ENCODE measurements at places on chromosomes 3 and 15.
A peak's percentile ranks its signal among the peaks of the same experiment; 100 is the strongest.

GRCh38 chr15:101486696-101487459 lies 2.6 kb downstream of the PCSK6 start:
- DNase-seq: no peak

DNA sequence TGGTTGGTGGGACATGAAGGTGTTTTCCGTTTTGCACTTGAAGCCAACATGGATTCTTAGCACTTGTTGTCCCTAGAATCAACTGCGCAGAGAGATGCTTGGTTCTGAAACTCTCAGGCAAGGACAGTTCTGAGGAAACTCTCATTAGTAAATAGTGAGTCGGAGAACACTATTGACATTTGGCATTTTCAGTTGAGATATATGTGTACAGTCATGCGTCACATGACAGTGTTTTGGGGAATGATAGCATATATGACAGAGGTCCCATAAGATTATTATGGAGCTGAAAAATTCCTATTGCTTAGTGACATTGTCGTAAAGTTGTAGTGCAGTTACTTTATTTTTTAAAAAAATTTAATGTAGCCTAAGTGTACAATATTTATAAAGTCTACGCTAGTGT lies 5.8 kb downstream of the APBA2 start:
- no peak for DNase-seq

DNA sequence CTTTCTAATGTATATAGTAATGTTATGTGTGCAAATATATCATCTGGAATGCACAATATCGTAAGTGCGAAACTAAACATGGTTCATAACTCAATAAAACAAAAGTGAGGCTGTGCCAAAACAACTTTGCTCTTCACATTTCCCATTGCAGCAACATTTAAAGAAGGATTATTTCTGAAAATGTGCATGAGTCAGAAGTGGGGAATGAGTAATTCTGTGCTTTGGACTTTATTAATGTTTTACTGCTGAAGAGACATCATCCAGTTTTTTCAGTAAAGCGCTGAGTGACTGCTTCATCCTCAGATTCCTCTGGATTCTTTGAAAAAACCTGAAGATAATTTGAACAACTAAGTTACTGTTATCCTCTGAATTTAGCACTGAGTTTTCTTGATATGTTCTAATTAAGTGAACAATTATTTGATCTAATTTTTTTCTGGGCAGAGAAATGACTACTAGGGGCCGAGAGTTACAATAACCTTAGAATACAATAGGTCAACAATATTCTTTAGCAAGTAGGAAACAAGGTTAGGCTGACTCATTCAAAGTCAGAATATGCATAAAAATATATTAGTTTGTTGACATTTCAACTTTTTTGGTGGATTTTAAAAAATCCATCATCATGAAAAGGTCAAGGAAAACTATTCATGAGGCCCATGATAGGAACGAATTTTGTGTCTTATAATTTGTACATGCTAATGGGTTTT lies 20.0 kb upstream of the PLCL2 start:
- no peak for DNase-seq

GRCh38 chr3:128381609-128382008 lies 85.1 kb downstream of the DNAJB8 start:
- DNase-seq: no peak

- DNase-seq: no peak
These were observed 74.7 kb downstream of the CRYBG3 start for GRCh38 chr3:97896547-97896946.

- DNase-seq: no peak
These were observed 41.5 kb downstream of the STRIT1 start for GRCh38 chr3:155252021-155252420.

GRCh38 chr15:84961114-84961452 lies 20.6 kb upstream of the PDE8A start:
- no peak for DNase-seq

DNA sequence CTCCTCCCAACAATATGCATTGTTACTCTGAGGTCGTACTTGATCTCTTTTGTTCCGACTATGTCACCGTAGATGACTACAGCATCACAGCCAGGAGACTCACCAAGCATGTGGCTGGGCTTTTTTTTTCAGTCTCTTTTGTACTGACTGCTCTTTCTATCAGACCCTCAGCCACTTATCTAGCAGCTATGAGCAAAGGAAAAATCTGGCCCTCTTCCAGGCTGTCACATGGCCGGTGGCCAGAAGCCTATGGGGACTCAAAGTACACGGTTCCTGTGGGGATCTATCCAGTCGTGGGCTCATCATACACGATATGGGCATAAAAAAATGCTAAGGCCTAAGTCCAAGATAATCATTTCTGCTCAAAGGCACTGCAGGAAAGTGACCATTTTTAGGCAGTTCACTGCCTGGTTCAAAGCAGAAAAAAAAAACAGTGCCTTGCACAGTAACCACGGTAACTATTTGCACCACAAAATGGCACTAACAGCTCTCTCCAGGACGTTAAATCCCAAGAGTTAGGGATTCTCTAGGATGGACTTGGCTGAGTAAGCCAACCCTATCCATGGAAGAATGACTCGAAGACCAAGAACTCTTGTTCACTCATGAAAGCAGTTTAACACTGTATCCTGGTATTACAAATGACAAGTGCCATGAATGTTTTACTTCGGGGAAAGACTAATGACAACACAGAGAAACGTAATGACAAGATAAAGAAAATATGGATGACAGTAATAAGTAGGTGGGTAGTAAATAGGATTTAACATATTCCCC lies 50.3 kb downstream of the SHQ1 start:
- DNase-seq: no peak

GRCh38 chr3:12764171-12764776 lies 5.2 kb upstream of the TMEM40 start:
- no peak for DNase-seq

GRCh38 chr15:91073077-91073476 lies 27.0 kb upstream of the SV2B start:
- no peak for DNase-seq

- DNase-seq: no peak
These were observed 490.4 kb upstream of the CFAP20DC start for GRCh38 chr3:59540241-59540640.

DNA sequence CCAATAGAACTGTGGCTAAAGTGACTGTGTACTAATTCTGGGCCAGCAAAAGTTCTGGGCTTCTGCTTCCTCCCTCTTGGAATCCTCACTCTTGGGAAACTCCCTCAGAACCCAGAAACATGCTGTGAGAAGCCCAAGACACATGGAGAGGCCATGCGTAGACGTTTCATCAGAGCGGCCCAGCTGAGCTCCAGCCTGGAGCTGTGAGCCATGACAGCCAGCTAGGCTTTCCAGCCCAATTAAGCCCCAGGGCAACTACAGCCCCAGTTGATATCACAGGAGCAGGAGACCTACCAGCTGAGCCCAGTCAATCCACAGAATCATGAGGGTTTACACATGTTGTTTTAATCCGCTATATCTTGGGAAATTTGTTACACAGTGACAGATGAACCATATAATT lies 43.6 kb upstream of the CNOT10 start:
- no peak for DNase-seq

DNA sequence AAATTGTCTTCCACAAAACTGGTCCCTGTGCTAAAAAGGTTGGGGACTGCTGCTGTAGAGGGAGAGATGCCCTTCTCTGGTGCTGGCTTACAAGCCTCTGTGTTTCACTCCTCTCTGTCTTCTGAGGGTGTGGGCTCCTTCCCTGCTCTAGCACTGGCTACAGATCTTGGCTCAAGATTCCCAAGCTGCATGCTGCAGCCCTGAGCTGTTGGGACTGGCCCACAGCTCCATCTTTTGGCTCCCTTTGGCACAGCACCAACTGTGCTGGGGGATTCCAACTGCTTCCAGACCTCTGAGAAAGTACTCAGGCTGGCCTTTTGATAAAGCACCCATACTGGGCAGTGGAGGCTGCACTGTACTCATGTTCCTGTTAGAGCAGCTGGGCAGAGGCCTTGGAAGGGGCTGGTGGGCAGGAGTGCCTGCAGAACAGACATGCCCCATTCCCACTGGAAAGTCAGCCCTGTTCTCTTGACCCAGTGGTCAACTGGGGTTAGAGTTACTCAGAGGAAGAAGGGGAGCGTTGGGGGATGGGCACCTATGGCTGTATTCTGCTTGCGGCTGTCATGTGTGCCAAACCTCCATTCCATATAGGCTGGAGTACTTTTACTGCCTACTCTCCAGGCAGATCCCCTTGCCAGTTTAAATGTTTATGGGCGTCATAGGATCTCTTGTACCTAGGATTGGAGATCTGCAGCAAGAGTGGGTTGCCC lies 55.7 kb downstream of the GALK2 start:
- DNase-seq: peak; percentile 53

DNA sequence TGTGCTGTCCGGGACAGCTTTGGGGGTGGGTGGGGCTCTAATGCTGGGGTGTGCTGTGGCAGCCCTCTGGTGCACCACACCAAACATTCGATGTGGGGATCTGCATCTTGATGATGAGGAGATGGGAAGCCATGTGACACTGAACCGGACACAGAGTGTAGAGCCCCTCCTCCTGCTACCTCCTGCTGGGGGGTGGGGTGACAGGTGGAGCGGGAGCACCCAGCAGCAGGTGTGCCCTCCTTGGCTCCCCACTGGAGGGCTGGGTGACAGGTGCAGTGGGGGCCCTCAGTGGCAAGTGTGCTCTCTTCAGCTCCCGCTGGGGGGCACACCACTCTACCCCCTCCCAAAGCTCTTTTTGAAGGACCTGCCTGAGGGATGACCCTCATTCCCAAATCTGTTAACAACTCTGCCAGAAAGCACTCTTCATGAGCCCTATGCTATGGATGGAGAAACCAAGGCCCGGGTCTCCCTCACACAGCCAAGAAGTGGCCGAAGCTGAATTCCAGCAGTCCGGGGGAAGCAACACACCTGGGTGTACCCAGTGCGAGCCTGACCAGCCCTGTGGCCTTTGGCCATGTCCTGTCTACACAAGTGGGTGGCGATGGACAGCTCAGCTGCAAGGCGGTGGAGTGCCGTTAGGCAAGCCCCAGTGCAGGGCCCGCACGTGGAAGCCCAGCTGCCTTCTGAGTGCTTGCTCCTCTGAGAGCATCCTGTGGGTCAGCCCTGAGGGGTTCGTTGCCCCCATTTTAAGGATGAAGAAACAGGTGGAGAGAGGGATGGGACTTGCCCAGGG lies 609 bp upstream of the UROC1 start:
- no peak for DNase-seq

- DNase-seq: peak; percentile 20
These were observed 51.2 kb downstream of the CFAP20DC start for GRCh38 chr3:58998476-58999117.

GRCh38 chr3:42710323-42711021 lies 7.9 kb upstream of the HHATL start:
- no peak for DNase-seq

DNA sequence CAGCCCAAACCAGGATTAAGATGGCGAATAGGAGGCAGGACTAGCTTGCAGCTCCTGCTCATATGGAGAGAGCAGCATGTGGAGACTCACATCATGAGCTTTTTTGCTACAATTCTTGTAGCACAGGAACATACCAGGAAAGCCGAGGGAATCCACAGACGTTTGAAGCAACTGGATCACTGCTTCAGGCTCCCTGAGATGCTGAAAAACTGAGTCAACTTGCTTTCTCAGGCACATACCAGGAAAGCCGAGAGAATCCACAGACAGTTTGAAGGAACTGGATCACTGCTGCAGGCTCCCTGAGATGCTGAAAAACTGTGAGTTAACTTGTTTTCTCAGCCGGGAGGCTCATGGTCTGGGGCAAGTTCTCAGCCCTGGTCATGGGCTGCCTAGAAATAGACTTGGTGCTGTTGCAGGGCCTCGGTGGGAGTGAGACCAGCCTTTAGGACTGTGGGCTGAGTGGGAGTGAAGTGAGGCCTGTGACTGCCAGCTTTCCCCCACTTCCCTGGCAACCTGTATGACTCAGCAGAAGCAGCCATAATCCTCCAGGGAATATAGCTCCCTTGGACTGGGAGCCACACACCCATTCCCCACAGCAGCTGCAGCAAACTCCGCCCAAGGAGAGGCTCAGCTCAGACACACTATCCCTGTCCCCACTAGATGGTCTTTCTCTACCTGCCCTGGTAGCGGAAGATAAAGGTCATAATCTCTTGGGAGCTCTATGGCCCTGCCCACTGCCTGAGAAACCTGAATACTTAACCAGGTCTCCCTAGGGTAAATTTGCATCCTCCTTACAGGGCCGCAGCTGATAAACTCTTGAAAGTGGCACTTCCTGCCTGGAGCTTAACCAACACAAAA lies 51.9 kb upstream of the PFN2 start:
- no peak for DNase-seq

DNA sequence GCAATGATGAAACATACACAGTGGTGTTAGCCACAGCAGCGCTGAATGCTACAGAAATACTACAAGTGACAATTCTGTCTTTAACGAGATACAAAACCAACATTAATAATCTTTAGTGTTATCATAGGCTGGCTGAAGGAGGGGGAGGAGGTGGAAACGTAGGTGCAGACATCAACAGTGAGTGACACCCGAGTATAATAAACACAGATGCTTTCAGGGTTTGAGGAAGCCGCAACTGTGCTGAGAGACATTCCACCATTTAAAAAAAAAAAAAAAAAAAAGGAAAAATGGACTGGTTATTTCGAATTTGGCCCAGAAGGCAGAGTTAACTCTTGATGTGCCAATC lies 4.3 kb upstream of the IGDCC3 start:
- DNase-seq: no peak

- no peak for DNase-seq
These were observed 17.0 kb downstream of the ILDR1 start for GRCh38 chr3:122004991-122005565.

Data from HT-29 (cell line).